ENCODE measurements at places on chromosomes 2 and 18.

DNA sequence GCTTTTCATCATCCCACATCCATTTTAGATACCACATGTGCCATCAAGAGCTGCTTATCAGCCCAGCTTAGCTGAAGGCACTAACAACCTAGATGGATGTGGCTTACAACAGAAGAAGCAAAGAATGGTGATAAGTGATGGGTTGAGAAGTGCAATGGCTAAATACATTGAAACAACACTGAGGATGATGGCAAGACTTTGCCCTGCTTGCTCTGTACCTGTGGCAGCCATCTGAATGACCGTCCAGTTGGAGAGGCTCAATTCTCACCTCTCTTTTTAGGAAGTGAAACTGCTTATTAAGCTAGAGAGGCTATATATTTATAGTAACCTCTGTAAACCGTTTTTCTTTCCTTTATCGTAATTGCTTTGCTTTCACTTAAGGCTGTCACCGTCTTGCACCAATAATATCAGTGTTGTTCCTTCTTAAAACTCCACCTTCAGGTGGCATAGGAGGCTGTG lies 5.7 kb downstream of the GPATCH11 start:
- DNase-seq, result no peak

GRCh38 chr2:48482769-48483168 lies 47.2 kb upstream of the STON1 start:
- DNase-seq, result no peak

DNA sequence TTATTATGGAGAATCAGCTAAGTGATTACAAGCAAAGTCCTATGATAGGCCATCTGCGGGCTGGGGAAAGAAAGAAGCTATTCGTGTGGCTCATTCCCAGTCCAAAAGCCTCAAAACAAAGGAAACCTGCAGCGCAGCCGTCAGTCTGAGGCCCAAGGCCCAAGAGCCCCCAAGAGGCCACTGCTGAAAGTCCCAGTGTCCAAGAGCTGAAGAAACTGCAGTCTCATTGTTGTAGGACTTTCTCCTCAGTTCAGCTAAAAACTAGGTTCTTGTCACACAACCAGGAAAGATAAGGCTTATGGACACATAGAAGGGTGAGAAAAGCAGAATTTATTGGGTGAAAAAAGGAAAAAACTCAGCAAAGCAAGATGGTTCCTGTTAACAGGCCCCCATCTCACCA lies 143.2 kb downstream of the RHBDD1 start:
- DNase-seq, result no peak

GRCh38 chr18:64409511-64409910 lies 260.6 kb upstream of the LINC00305 start:
- DNase-seq, result no peak

- DNase-seq, result no peak
Observed at GRCh38 chr2:68196120-68196716, 38.5 kb downstream of the PNO1 start.

DNA sequence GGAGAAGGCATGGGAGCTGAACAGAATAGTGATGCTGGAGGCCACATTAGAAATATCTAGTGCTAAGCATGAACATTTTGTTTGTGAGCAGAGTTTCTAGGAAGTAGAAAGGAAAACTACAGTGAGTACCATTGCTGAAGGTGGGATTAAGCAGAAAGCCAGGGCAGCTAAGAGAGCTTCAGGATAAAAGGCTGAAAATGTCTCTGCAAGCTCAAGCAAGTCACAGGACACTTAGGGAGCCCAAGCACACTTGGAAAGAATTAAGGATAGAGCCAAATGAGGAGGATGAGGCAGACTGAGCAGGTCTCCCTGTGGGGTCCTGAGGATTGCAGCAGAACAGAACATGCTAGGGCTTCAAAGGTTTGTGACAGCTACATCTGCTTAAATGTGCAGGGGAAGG lies 80.6 kb upstream of the LYPD1 start:
- no peak for DNase-seq

GRCh38 chr2:81395746-81396145 lies 1091.2 kb upstream of the LRRTM1 start:
- no peak for DNase-seq

- DNase-seq, result no peak
Observed at GRCh38 chr2:98899041-98899702, 36.9 kb downstream of the CRACDL start.

DNA sequence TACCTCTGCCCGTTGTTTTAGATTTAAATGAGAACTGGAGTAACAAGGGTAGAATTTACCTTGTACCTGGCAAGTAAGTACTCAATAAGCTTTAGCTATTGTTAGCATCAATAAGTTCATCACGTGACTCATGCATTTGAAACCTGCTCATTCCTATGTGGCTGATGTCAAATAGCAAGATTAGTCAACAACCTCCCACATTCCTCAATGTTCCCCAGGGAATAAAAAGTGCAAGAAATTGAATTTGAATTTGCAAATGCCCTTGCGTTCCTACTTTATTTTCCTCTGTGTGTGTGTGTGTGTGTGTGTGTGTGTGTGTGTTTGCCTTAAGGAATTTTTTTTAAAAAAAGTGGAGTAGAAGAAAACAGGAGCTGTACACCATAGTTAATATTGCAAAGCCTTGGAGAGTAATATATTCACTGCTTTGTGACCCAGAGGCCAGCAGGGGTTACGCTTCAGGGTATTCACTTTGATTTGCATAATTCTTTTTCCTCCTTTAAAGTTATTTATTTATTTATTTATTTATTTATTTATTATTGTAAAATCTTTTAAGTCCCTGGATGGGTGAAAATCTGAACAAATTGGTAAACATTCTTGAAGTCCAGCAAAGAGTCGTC lies 43.9 kb upstream of the DNAH7 start:
- no peak for DNase-seq

DNA sequence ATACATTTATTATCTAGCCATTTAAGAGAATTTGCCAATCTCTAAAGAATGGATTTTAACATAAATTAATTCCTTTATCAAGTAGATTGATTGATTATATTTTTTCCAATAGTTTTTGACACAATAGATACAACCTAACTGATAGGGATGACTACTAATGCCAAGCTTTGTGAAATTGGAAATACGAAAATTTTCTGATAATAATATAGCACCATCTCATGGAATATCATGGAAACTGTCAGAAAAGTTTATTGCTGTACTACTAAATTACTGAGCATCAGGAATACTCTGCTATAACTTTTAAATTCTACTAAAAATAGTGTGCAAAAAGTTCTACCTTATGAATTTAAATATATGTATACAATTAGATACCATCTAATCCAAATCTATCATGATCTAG lies 101.8 kb upstream of the MAP2 start:
- no peak for DNase-seq
